ENCODE measurements at places on chromosomes 4 and X.

GRCh38 chr4:15003891-15004738, 1.8 kb downstream of the CPEB2 start:
- peak; percentile 43 for DNase-seq

DNA sequence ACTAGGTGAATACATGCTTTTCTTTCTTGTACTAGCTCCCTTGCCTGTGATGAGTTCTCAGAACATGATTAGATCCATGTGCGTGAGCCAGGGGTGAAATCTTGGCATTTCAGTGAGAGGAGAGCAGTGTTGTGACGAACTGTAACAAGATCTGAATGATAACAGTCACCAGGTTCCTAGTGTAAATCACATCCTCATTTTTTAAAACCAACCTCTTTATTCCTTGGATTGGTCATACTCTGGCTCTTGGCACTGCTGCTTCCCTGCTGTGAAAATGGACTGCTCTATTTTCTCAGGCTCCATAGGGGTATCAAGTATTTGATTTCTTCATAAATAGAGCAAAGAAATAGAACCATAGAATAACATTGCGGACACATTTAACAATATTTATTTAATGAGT, 206.3 kb downstream of the SLC4A4 start:
- DNase-seq = no peak

DNA sequence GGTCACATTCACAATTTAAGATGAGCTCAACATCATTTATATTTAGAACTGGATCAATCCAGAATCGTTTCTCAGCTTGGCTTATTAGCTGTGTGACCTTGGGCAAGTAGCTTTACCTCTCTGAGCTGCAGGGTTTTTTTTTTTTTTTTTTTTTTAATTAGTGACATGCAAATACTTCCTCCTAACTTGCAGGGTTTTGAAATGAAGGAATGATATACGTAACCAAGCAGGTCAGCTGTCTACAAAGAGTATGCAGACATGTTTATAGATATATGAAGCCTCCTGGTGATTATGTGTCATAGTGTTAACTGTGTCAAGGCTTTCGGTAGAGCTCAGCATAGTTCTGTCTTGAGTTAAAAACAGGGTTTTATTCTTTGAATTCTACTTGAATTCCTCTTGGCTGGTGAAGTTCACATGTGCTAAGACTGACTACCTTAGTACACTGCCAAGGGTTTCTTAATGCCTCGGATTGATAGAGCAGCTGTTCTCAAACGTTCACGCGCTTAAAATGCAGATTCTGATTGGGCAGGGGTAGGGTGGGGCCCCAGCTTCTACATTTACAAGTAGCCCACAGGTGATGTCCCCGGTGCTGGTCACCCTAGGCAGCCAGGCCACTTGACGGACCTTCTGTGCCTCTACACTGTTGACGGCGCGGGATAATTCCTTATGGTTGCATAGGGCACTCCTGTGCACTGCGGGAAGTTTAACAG, 654 bp upstream of the STS start:
- DNase-seq = peak; percentile 5

GRCh38 chr4:122224348-122224747, 72.2 kb downstream of the BLTP1 start:
- peak; percentile 15 for DNase-seq

- DNase-seq = no peak
Observed at GRCh38 chrX:147737690-147738089, 174.0 kb upstream of the FMR1 start.

DNA sequence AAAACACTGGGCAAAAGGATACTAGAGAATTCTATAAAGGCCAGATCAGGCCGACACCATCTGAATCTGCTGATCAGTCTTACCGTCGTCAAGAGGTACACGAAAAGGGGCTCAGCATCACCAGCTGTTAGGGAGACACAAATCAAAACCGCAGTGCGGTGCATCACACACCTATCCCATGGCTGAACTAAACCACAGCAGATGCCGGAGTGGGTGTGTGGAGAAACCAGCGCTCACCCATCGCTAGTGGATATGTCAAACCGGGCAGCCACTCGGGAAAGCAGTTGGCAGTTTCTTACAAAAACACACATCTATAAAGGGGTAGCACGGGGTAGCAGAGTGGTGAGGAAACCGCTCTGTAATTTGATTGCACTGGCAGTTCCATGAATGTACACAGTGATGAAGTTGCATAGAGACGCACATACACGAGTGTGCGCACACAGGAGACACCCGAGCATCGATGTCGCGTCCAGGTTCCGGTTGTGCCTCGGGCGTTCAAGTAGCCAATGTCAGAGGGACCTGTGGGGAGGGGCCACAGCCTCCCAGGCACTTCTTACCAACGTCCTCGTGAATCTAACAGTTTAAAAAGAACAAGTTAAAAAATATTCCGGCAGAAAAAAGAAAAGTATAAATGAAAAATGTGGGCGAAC, 23.1 kb upstream of the CCNQ start:
- DNase-seq = no peak

GRCh38 chr4:103478210-103478609, 241.6 kb downstream of the TACR3 start:
- DNase-seq = no peak

- no peak for DNase-seq
Observed at GRCh38 chr4:86957215-86957614, 22.4 kb downstream of the AFF1 start.

DNA sequence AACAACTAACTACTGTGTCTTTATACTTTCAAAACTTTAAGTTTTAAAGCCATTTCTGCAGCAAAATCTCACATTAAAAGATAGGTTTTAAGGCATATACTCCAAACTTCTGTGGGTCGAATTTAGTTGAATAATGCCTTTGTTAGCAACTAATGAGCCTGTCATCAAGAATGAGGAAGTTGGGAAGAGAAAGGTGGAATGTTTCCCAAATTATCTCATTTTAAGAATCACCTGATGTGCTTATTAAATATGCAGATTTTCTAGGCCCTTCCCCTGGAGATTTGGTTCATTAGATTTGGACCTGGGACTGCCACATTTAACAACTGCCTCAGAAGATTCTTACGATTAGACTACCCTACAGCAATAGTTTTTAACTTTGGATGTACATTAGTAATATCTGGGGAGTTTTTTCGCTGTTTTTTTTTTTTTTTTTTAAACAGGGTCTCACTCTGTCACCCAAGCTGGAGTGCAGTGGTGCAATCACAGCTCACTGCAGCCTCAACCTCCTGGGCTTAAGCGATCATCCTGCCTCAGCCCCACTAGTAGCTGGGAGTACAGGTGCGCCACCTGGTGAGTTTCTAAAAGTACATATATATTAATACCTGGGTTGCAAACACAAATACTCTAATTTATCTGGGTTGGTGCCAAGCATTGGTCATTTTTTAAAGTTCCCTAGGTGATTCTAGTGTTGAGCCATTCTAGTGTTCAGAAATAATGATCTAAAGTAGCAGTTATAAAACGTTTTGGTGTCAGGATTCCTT, 16.1 kb upstream of the TASL start:
- DNase-seq = no peak

DNA sequence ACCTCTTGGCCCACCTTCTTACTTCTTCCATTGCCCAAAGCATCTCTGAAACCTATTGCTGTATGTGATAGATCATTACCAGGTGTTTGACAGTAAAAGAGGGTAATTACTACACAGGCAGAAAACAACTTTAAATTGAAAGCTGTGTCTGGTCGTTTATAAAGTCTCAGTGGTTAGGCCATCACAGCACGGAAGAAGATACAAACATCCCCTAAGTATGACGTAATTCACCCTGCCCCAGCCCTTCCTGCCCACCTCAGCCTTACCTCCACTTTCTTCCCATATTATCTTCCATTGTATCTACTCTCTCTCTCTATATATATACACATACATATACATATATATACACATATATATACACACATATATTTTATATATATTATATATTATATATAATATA, 805.8 kb upstream of the PABPC4L start:
- no peak for DNase-seq

GRCh38 chrX:72273718-72274117, 3.3 kb downstream of the RPS4X start:
- DNase-seq = no peak

- DNase-seq = no peak
Observed at GRCh38 chr4:25958110-25958509, 44.1 kb downstream of the SMIM20 start.

DNA sequence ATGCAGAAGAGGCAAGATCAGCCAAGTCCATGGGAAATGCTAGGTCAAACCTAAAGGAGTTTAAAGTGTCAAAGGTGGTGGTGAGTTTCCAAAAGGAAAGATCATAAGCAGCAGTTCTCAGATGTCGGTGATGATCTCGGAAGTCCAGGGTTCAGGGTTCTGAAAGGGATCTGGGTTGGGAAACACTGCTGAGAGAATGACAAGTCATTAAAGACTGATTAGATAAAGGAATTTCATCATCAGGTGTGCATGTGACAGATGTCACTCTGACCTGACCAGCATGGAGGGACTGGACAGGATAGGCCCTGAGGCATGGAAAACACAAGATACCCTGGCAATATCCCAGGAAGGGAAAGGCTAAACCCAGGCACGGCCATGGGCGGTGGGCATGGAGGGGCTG, 195.7 kb upstream of the TBL1X start:
- no peak for DNase-seq

Measured in lung (tissue), 17 donors.